ENCODE measurements at places on chromosomes 7 and 10.
A peak's percentile ranks its signal among the peaks of the same experiment; 100 is the strongest.

- DNase-seq, result peak; percentile 44
These were observed 77.8 kb upstream of the PTN start for GRCh38 chr7:137421366-137421765.

DNA sequence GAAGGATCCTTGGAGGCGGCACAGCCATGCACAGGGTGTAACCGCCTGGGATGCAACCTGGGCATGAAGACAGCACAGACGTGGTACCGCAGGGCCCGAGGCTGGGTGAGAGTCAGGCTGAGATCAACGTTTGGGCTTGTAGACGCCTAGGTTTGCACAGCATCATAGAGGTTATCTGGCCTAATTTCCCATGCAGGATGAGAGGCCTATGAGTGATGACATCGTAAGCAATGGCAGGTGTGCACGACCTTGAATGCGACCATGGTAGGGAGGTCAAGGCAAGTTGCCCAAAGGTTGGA lies 7.5 kb downstream of the CALML3 start:
- no peak for DNase-seq

DNA sequence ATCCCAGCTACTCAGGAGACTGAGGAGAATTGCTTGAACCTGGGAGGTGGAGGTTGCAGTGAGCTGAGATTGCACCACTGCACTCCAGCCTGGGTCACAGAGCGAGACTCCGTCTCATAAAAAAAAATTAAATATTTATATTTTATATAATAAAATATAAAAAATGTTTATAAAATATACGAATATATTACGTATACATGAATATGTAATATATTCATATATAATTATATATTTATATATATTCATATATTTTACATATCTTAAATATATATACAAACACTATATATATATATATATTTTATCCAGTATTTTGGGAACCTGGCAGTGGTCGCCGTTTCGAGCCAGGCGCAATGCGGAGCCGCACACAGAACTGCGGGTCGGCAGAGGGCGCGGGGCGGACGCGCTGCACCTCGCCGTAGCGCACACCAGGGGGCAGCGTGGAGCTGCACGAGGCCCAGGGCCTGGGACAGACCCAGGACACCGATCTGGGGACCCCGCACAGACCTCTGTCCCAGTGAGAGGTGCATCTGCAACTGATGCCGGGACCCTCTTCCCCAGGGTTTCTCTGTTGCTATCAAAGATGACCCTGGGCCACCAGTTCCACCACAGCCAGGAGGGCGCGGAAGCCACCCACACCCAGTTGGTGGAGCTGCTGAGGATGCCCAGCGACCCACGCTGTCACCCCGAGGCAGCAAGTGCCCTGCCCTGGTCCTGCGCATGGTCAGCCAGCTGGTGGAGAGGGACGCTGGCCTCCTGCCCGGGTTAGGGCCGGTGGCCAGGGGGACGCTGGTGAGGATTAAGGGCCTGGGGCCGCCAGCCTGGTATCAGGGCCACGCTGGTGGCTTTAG lies 22.7 kb downstream of the AP5Z1 start:
- peak; percentile 15 for DNase-seq

DNA sequence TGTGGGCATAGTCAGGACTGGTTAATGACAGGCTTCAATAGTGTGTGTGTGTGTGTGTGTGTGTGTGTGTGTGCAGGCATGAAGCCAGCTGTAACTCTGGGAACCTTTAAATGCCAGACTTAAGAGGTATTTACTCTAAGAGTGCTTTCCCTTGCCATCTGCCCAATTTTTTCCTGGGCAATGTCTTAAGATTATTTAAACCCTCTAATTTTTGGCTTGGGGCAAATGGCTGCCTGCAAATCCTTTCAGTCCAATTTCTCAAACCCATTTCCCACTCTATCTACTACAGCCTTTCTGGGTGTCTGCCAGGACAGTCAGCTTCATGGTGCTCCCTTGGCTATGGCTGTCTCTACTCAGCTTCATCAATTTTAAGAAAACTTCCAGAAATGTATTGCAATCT lies 62.6 kb upstream of the C1GALT1 start:
- DNase-seq, result no peak

DNA sequence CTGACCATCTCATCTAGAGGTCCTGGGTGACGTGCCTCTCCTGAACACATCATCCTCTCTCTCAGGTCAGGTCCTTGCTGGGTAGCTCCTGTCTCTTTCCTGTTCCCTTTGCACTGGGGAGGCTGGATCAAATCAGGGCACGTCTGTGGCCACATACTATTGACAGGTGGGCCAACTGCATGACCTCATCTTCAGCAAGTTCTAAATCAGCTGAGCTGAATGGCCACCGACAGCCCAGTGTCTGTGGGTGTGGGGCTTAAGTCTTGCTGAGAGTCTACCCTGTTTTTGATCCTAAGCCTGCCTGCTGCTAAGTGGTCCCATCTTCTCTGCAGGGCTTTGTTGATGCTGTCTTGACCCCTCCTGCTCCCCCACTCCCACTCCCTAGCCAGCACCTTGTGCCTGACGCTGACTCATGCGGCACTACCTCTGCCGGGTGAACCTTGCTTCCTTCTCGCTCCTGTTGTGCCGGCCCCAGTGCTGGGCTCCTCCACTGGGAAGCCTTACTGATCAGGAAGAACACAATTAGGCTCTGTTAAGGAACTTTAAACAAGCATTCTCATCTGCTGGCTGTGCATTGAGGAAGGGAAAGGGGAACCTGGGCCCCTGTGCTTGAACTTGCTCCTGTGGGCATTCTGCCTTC lies 440.4 kb downstream of the PLXNA4 start:
- DNase-seq, result no peak

GRCh38 chr7:40584667-40585433 lies 450.0 kb downstream of the SUGCT start:
- DNase-seq, result no peak

GRCh38 chr7:84452618-84453017 lies 258.0 kb upstream of the SEMA3A start:
- DNase-seq, result no peak

- DNase-seq, result no peak
These were observed 49.7 kb downstream of the CDK14 start for GRCh38 chr7:90645784-90646183.

All from AG10803 (cell line).